ENCODE measurements at places on chromosomes 7 and 10.

DNA sequence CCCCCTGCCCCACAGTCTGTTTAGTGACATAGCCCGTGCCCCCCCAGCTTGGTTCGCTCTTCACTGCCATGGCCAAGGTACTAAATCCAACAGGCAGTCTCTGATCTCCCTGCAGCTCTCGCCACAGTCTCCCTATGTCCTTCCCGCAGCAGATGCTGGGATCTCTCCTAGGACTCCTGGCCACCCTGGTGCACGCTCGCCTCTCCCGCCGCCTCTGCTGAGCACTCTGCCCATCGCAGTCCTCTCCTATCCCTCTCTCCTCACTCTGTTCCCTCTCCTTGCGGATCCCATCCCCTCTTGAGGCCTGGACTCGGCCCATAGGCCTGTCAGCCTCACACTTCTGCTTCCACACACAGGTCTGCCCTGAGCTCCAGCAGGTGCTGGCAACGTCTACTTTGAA lies 204.8 kb upstream of the TCERG1L start:
- DNase-seq: no peak

DNA sequence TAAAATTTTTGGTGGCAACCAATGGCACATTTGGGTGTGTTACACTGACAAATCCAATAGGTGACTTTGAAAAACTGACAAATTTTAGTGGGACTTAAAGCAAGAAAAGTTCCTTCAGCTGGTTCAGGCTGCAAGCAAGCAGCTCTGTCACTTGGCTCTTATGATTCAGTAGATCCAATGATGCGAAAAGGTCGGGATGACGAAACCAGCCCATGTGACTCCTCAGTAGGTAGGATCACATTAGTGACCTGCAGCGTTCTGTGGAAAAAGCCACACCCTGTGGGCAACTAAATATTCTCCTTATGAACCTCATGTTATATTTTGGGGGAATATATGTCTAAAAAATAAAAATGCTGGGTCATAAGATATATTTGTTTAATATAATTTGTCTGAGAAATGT lies 13.3 kb upstream of the TSGA13 start:
- DNase-seq: no peak

DNA sequence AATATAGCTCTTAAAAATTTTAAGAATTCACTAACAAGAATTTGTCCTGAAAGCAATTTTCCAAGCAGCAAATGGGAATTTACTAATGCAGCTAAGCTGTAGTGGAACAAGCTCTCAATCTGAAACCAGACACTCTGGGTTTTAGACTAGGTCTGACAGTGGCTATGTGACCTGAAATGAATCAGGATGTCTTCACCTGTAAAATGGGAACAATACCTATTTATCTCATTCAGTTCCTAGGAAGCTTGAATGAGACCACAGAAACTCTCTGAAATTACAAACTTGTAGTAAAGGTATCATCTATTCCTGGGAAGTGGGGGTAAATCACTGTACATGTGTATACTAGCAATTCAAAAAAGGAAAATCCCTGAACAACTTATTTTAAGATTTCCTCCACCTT lies 1.2 kb downstream of the DNAJC2 start:
- no peak for DNase-seq

- no peak for DNase-seq
Measured at GRCh38 chr10:48455055-48455391, 148.5 kb downstream of the MAPK8 start.

DNA sequence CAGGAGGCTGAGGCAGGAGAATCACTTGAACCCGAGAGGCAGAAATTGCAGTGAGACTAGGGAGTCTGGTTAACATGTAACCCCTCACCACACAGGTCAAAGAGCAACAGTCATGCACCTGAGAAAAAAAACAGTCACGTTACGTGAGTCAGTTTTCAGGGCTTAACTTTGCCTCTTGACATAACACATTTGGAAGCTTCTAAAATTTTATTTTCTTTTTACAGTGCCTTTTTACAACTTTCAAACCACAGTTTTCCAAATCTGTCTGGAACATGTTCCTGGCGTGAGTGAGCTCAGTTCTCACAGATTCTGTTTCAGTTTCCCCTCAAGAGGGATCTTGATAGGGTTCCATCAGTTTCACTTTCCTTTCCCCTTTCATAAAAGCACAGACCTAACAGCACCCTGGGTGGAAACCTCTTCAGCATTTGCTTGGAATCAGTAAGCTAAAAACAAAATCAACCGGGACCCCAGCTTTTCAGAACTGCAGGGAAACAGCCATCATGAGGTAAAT lies 4.4 kb downstream of the IFIT3 start:
- DNase-seq: no peak

GRCh38 chr10:29525762-29526161 lies 109.0 kb downstream of the SVIL start:
- no peak for DNase-seq

GRCh38 chr10:19983880-19984565 lies 167.8 kb downstream of the PLXDC2 start:
- DNase-seq: no peak
